ENCODE measurements at places on chromosomes 11 and 22.

- DNase-seq = no peak
Observed at GRCh38 chr11:57135020-57135751, 46.6 kb upstream of the LRRC55 start.

GRCh38 chr22:35988030-35988429 lies 40.6 kb downstream of the RBFOX2 start:
- no peak for DNase-seq

- no peak for DNase-seq
Observed at GRCh38 chr22:30903876-30904460, 64.6 kb downstream of the MORC2 start.

GRCh38 chr11:37320921-37321320 lies 722.9 kb upstream of the RAG2 start:
- DNase-seq = no peak

- DNase-seq = no peak
Observed at GRCh38 chr11:110438017-110438416, 8.3 kb downstream of the FDX1 start.

DNA sequence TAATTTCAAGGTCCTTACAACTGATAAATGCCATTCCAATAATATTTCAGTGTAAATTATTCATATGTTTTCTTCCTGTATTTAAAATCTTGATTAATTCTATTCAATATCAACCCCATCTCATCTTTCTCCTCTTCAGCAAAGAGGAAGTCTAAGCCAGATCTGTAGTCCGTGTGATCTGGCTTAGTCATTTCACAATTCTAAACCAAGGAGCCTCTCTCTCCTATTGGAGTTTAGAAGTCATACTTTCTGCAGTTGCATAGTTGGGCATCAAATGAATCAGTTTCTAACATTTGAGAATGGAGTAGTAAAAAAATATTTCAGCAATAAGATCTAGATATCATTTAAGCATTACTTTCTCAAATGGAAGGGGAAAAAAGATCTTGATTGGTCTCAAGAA lies 354.9 kb downstream of the JRKL start:
- no peak for DNase-seq

GRCh38 chr11:313787-314553 lies at the start of gene IFITM1:
Gene IFITM1, plus strand, starts transcription at chr11:314040. Its CDS starts 131 bp downstream, at chr11:314171.
- no peak for DNase-seq

DNA sequence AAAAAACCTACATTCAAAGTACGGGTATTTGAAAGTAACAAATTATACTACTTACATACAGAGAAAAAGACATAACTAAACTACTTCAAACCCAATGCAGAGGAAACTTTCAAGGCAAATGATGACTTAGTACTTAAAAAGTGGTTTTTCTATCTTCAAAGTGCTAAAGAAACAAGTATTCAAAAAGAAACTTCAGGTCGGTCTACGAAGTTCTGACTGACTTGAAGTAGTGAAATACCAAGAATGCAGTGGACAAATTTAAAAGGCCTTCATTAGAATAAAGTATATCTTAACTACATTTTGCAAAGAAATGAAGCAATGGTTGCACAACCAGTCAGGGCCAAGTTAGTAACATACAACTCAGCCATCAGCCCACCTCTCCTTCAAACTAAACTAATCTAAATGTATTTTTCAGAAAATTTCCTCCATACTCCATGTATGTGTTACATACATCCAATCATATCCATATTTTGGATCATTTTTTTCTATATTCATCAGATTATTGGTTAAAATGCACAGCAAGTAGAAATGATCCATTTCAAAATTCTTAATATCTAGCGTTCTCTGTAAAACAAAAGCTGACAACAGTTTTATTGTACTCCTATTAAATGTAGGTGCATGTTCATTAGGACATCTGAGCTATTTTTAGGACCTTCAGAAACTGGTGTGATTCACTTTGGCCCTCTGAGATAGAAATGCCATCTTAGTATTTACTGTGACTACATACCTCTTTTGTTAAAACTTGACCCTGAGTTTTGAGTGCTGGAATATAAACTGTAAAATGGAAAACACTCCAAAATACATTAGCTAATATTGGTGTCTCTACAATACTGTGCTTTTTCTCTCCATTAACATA lies 49.9 kb downstream of the BIRC2 start:
- no peak for DNase-seq

- no peak for DNase-seq
Observed at GRCh38 chr11:128524172-128524571, 63.2 kb downstream of the ETS1 start.

- no peak for DNase-seq
Observed at GRCh38 chr11:88175569-88176075, 379 bp upstream of the RAB38 start.

GRCh38 chr22:42994917-42995562 lies 19.9 kb downstream of the PACSIN2 start:
- no peak for DNase-seq

DNA sequence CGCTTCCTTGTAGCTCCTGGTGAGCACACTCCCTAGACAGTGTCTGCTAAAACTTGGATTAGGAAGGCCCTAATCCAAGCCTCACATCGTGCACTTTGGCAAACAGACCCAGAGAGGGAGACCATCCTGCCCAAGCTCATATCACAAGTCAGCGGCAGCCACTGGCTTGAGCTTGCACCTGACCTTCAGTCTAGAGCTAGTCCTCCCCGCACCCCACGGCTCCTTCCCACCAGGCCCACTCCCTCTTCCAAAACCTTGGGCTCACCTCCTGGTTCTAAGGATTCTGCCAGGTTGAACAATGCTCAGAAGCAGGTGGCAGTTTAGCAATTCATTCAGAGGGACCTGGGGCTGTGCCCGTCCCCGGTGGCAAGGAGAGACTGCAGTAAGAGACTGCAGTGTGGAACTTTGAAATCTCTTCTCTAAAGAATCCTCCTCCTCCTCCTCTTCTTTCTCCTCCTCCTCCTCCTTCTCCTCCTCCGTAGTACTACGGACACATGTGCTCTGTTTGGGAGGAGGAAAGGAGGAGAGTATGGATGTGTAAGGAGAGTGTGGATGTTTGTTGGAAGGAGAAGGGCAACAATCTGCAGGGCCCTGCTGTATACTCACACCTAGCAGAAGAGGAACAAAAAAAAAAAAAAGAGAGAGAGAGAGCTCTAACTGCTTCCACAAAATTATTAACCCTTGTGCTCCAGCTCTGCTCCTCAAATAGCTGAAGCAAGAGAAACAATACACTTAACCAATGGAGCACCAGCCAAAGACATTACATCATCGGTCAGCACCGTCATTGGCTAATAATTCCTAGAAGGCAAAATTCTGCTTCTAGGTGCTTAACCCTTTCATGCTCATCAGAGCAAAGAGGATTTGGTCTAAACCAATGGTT lies 6.0 kb downstream of the SYN3 start:
- no peak for DNase-seq

- DNase-seq = no peak
Observed at GRCh38 chr11:112004389-112004788, 20.8 kb upstream of the DLAT start.

DNA sequence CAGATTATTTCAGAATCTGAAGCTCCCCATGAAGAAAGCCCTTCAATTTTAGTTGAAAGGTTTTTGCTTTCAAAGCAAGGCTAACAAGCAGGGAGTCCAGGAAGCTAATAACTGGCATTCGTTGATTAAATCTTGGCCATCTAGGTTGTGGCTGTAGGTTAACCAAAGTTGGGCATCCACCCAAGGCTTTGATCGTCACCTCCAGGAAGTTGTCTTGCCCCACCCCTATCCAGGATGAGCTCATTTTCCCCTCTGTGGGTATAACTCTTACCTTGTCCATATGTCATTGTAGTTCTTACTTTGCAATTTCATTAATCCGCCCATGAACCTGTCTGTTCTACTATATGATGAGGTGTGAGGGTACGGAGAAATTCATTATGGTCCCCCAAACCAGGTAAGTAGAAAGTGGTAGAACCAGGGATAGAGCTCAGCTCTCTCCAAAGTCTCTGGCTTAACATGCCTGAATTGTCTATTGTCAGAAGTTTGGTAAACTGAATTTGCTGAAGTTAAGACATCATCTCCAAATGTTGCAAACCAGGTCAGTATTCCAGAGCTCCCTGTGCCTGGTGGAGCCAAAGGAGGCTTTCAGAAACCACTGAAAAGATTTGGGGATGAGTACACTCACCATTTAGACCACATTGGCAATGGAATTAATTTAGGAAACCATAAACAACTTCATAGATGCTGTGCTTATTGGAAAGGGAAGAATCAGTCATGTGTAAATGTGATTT lies 97.1 kb downstream of the CD44 start:
- DNase-seq = no peak
